ENCODE measurements at places on chromosomes 6 and 20. TPM values are rescaled to one million over a fixed set of nuclear protein-coding genes. Genes with fewer than 3 reads are reported as not detected.

FAM83C gene
- total RNA-seq: 0.26 TPM

ZNF311 gene
- 3.8 TPM for total RNA-seq

GPR63 gene
- total RNA-seq: 0.38 TPM

LHFPL5 gene
- total RNA-seq: not detected

GJA10 gene
- total RNA-seq: not detected

Measured in bronchial epithelial cell (primary cell).